LNCaP clone FGC (cell line): ENCODE measurements at places on chromosomes 11 and 22.

DNA sequence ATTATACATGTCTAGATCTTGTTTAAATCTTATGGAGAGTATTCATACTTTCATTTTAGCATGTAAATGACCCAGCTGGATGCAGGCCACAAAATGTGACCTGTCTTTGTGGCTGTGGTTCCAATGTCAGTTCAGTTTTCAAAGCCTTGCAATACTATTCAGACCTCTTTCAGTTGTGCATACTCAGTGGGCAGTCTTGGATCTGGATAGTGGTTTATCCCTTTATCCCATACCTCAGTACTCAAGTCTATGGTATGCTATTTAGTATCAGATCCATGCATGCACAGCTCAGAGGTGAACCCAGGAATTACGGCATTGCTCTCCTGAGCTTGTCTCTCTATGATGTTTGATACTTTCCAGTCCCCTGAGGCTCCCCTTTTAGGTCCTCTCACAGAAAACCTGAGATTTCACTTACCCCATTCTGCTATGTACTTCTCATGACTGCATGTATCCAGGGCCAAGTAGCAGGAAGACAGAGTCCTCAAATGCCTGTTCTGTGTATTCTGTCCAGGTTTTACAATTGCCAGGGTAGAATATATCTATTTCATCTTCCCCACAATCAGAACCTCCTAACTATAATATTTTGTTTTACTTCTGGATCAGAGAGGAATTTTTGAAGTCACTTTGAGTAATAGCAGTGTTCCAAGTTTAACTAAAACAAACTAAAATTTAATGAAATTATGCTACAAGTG is 6.9 kb upstream of the P4HA3 start:
- DNase-seq = no peak

DNA sequence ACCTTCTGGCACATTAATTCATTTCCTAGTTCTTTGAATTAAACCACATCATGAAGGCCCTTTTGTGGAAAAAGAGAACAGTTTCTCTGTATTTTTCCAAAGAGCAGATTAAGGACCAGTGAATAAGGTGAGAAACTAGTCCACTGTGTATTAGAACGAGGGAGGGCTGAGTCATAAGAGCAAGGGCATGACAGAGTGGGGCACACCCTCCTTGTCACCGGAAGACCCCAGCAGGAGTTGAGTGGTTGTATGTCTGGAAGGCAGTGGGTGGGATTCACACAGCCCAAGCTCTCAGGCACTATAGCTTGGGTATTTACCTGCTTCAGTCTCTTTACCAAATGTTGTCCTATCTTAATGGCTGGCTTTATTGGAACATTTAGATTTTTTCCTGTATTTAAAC is 86.8 kb downstream of the BMAL1 start:
- no peak for DNase-seq

DNA sequence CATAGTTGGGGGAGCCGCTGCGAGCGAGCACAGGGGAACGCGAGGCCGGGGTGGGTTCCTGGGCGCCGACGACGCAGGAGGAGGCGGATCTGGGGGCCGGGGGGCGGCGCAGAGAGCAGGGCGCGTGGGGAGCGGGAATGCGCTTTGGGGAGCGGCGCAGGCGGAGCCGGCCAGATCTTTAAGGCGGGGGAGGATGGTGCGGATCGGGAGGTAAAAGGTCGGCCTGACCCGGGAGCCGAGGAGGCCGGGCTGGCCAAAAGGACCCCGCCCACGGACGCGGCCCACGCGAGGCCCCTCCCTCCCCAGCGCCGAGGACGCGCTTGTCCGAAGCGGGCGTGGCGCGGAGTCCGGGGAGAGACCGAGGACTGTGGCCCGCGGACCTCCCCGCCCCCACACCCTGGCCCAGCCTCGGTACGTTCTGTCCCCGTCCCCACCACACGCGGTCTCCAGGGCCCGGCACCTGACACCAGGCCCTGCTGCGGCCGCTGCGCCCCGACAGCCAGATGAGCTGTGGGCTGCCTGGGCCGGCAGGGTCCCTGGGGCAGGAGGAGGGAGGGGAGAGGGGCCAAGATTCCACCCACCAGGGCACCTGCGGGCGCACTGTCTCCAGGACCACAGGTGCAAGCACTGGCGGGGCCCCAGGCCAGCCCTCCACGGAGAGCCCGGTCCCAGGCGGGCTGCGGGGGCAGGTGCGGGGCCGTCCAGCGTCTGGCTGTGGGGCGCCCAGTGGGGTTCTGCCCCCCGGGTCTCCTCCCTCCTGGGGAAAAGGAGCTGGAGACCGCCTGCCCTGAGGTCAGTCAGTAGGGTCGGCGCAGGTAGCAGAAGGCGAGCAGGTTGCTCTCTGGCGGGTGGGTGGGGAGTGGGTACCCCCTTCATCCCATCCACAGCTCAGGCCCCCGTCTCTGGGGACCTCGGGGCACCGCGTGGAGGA is 10.9 kb downstream of the PIM3 start:
- DNase-seq = no peak

- DNase-seq = no peak
These were observed 54.5 kb upstream of the ZBTB44 start for GRCh38 chr11:130369141-130369691.

DNA sequence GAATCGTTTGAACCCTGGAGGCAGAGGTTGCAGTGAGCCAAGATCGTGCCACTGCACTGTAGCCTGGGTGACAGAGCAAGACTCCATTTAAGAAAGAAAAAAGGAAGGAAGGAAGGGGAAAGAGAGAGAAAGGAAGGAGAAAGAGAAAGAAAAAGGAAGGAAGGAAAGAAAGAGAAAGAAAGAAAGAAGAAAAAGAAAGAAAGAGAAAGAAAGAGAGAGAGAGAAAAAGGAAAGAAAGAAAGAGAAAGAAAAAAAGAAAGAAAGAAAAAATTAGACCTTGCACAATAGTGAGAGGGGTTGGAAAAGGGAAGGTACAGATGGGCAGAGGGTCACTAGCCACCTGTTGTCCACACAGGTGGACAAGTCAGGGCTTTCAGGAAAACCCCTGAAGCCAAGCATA is 57.6 kb upstream of the RTL6 start:
- DNase-seq = no peak

DNA sequence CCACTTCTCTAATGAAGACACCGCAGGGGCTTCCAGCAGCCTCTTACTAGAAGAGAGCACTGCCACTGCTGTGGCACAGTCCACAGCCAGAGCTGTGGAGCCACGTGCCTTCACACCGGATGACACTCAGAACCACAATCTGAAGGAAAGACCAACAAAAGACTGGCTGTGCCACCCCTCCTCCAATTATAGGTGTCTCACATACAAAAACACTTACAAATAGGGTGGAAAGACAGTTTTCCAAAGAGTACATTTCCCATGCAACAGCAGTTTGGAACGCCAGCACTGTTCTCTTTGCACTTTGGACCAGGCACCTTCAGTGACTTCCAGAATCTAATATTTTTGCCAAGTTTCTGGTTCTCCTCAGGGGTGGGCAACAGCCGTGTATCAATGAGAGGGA is 38.0 kb upstream of the SLC25A1 start:
- no peak for DNase-seq

- no peak for DNase-seq
These were observed 60.1 kb downstream of the ZNRF3 start for GRCh38 chr22:28943501-28943879.
